H7 (cell line): ENCODE measurements at places on chromosomes 1 and 21.

- DNase-seq = peak; percentile 90
These were observed 2.0 kb downstream of the COL18A1 start for GRCh38 chr21:45406801-45407628.

- no peak for DNase-seq
These were observed 223.0 kb downstream of the PLA2G4A start for GRCh38 chr1:187051618-187052232.

GRCh38 chr21:29053011-29053553 is 20.4 kb downstream of the CCT8 start:
- no peak for DNase-seq

GRCh38 chr1:27968692-27969091 is 8.9 kb downstream of the XKR8 start:
- no peak for DNase-seq

DNA sequence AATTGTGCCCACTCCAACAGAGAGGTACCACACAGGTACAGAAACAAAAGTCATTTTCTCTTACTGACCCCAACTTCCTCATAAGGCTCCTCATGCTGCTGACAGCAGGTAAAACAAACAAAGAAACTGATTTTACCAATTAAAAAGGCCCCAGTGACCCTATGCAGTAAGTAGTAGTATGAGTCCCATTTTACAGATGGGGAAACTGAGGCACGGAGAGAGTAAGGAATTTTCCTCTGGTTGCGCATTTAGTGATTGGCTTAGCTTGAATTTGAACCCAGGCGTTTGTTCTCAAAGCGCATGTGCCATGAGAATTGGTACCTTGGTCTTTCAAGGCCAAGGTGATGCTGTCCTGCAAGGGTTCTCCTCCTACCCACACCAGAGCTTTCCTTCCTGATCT is 66.1 kb upstream of the ZBTB40 start:
- no peak for DNase-seq

DNA sequence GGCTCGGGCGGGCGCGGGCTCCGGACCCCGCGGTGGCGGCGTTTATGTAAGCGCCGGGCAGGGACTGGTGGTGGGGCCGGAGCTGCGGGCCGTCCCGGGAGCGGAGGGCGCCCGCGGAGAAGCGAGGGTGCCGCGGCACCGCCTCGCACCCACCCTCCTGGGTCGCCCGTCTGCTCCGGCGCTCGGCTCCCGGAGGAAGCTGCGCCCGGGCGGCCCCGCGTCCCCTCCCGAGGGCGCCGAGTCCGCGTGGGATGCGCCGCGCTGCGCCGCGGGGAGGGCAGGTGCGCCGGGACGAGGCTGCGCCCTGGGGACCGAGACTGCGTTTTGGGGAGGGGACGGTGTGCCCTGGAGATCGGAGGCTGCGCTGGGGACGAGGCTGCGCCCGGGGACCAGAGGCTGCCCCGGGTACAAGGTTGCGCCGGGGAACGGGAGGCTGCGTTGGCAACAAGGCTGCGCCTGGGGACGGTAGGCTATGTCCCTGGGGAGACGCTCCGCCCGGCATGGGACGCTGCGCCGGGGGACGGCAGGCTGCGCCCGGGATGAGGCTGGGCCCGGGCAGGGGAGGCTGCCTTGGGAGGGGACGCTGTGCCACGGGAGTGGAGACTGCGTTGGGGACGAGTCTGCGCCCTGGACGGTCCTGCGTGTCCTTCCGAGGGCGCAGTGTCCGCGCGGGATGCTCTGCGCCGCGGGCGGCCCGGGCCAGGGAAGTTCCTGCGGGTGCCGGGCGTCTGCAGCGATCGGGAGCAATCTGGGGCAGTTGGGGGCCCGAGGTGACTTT is 627 bp downstream of the ADARB1 start:
- DNase-seq = peak; percentile 87

- DNase-seq = no peak
These were observed 558 bp downstream of the PAXBP1 start for GRCh38 chr21:32770871-32771523.
